Smooth muscle cell of the coronary artery (primary cell): ENCODE measurements at places on chromosomes 6 and 20. TPM values are rescaled to one million over a fixed set of nuclear protein-coding genes. Genes with fewer than 3 reads are reported as not detected.

The SLC17A2 gene
- not detected in 2 replicates for total RNA-seq

The HLA-DOB gene
- 0.59 TPM in 1 of 2 replicates, not detected in the other for total RNA-seq

The POM121L2 gene
- total RNA-seq: not detected in 2 replicates

The MOG gene
- not detected in 2 replicates for total RNA-seq

The HLA-DQB2 gene
- not detected in 2 replicates for total RNA-seq

The PAK5 gene
- not detected in 2 replicates for total RNA-seq

The AARS2 gene
- 13.1 and 14.4 TPM in 2 replicates for total RNA-seq

The TREM2 gene
- total RNA-seq: 0.12 TPM in 1 of 2 replicates, not detected in the other

The HDGFL1 gene
- not detected in 2 replicates for total RNA-seq

The PPP1R3D gene
- 4.2 and 4.4 TPM in 2 replicates for total RNA-seq

The FOXA2 gene
- total RNA-seq: not detected in 2 replicates

The MYLK2 gene
- total RNA-seq: 1.1 TPM in 1 of 2 replicates, not detected in the other

The OPN5 gene
- total RNA-seq: not detected in 2 replicates

The USP49 gene
- total RNA-seq: 1.8 and 3.0 TPM in 2 replicates

The ALDH8A1 gene
- total RNA-seq: 0.15 and 0.35 TPM in 2 replicates

The THEMIS gene
- not detected in 2 replicates for total RNA-seq

The SLC35A1 gene
- total RNA-seq: 8.9 and 19.1 TPM in 2 replicates

The FAM83B gene
- not detected in 2 replicates for total RNA-seq

The SMPD2 gene
- 12.6 and 14.4 TPM in 2 replicates for total RNA-seq

The LY6G6F gene
- total RNA-seq: not detected in 2 replicates

The SEC23B gene
- 44.3 and 56.2 TPM in 2 replicates for total RNA-seq

The GPR63 gene
- total RNA-seq: 0.08 and 0.23 TPM in 2 replicates

The JAG1 gene
- 126 and 252 TPM in 2 replicates for total RNA-seq
